IMR-90 (cell line): ENCODE measurements at places on chromosomes 11 and 22.

DNA sequence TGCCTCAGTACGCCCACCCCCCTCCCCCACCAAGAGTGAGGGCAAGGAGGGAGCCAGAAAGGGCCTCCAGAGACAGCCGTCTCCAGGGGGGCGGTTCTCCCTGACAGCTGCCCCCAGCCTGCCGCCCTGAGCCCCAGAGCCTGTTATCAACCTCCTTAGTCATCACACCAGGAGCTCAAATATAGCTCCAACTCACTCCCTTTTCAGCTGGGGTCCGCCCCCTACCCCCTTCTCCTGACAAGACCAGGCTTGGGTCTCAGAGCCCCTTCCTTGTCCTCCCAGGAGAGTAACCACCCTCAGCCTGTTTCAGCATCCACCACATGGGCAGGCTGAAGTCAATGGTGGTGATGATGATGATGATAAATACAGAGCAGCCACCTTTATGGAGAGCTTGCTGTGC, 2.5 kb upstream of the INPP5J start:
- DNase-seq: no peak

DNA sequence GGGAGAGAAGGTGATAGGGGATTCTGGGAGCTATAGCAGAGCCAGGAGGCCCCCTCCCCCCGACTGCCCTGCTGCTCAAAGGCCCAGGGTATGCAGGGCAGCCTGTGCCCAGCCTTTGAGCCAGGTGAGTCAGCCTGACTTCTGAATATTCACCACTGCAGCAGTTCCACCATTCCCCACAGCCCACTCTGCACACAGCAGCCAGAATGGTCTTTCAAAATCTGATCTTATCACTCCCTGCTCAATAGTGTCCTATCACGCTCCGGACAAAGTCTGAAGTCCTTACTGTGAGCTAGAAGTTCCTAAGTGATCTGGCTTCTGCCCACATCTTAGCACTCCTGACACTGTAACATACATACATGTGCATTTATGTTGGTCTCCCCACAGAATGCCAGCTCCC, 111.7 kb downstream of the BUD13 start:
- DNase-seq: no peak

GRCh38 chr22:42399315-42400271, 32.6 kb downstream of the NFAM1 start:
- no peak for DNase-seq

DNA sequence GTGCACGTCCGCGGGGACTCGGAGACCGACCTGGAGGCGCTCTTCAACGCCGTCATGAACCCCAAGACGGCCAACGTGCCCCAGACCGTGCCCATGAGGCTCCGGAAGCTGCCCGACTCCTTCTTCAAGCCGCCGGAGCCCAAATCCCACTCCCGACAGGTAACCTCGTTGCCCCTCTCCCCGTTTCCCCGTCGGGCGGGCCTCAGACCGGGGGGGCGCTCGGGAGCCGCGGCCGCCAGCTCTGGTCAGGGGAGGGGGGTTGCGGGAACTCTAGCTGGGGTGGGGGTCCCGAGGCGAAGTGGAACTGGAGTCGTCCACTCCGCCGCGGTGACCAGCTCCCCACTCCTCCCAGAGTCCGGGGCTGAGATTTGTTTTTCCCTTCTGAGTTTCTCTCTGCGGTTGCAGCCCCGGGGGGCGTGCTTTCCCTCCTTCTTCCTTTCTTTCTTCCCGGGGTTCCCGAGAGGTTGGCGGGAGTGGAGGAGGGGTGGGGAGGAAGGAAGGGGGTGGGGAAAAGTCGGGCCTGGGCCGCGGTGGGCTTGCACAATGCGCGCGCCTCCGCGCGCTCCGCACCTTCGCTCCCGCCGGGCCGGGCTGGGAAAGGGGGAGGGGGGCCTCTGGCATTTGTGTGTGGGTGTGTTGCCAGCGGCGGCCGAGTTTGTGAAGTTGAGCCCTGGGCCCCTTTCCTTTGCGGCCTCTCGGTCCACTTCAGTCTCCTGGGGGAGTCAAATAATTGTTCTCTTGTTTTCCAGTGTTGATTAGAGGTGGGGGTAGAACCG, 952 bp downstream of the YAP1 start:
- peak; percentile 81 for DNase-seq

- no peak for DNase-seq
These were observed 8.2 kb downstream of the SDF2L1 start for GRCh38 chr22:21650280-21650679.

DNA sequence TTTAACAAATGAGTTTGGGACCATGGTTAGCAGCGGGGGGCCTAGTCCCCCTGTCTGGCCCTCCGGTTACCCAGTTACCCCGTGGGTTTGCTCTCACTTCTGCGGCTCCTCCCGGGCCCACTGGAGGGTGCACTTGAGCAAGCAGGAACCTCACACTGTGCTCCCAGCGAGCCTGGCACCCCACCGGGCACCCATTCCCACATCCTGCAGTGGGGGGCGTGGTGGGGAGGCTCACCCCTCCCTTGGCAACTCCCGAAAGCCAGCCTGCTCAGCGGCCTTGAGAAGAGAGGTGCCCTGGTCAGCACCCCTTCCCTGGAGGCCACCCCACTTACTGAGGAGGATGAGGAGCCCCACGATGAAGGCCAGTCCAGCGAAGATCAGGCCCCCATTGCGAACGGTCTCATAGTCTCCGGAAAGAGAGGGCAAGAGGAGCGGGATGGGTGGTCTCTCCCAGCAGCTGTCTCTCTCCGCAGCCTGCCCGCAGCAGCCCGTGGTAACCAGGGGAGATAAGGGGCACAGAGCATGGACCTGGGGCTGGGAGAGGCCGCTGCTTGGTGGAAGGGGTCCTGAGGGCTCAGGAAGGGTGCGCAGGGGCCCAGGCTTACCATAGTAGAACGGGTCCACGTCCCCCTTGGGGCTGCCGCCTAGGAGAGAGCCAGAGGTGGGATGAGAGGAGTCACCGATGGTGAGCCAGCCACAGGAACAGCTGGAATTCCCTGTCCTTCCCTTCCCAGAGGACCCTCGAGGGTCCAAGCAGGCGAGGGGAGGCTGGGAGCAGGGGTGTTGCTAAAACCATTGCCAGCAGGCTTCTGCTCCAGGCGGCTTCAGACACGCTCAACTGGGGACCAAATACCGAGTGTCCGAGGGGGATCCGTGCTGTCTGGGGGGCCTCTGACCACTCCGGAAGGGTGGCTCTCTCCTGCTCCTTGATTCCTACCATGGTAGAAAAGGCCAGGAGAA, 2.2 kb downstream of the FXYD2 start:
- DNase-seq: no peak

GRCh38 chr11:94558468-94558867, 8.7 kb upstream of the PIWIL4 start:
- no peak for DNase-seq

DNA sequence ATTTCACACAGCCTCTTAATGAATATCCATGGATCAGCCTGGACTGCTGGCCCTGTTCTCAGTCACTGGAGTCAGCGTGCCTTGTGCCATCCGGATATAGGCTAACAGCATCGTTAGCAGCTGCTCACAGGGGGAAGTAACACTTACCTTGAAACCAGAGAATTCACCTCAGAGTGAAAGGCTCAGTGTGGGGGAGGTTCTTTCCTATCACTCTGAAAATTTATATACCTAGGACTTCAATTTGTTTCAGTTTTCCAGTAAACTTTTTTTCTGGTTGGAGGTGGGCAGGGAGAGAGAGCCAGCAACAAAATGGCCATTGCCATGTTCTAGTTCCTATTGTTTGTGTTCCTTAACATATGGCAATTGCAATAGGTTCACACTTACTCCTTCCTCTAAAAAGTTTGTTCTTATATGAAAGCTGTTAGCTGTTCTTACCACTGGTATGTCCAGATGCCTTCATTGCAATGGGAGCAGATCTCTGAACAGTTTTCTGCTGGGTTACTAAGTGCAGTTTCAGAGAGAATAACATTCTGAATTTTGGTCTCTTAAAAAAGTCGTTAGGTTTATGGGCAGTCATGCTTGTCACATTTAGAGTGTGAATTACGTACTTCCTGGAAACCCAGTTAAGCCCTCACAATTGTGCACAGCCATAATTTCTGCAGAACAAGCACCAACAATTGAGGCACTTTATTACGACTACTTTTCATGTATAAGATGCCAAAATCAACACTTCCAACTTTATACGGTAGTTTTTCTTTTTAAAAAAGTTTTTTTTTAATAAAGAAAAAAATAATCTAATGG, 247.6 kb downstream of the CADM1 start:
- no peak for DNase-seq

DNA sequence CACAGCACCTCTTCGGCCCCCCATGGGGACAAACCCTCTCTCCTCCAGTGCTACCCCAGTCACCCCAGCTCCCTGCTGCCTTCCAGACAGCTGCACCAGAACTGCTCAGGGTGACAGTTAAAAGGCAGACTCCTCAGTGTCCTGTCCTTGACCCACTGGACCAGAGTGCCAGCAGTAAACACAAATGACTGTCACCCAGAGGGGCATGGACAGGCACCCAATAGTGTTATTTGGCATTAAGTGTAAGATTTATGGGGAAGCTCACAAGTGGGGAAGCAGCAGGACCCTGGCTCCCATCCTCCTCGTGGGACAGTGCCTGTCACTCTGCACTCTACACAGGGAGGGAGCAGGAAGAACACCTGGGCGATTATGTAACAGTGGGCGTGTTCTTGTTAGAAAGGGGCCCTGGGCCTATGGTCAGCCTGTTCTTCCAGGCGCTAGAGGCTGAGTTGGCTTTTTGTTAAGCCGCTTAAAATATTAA, 5.0 kb downstream of the RPS19BP1 start:
- DNase-seq: peak; percentile 27

DNA sequence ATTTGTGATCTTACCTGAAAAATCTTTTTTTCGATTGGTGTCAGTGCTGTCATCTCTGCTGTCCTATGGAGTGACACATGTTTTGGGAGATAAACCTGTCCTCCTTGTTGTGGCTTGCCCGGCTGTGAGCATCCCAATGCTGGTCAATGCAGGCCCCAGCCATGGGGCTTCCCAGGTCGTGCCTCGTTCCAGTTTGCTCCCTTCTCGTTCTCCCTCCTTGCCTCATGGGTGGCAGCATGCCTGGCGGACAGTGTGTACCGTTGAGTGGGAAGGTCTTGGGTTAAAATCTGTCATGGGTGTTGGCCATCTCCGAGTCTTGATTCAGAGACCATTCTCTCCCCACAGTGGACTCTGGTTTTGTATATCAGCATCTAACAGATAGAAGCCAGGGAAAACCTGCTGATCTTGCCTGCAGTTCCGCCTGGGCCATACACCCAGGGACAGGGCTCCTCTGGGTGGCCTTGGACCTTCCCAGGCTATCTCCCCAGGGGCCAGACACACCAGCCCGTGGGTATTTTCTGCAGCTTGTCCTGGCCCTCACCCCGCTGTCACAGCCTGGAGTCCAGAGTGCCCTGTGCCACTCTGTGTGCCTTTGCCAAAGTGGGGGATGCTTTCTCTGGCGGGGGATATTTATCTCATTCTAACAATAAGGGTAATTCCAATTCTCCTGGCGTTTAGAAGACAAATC, 208.1 kb downstream of the TBC1D22A start:
- no peak for DNase-seq

DNA sequence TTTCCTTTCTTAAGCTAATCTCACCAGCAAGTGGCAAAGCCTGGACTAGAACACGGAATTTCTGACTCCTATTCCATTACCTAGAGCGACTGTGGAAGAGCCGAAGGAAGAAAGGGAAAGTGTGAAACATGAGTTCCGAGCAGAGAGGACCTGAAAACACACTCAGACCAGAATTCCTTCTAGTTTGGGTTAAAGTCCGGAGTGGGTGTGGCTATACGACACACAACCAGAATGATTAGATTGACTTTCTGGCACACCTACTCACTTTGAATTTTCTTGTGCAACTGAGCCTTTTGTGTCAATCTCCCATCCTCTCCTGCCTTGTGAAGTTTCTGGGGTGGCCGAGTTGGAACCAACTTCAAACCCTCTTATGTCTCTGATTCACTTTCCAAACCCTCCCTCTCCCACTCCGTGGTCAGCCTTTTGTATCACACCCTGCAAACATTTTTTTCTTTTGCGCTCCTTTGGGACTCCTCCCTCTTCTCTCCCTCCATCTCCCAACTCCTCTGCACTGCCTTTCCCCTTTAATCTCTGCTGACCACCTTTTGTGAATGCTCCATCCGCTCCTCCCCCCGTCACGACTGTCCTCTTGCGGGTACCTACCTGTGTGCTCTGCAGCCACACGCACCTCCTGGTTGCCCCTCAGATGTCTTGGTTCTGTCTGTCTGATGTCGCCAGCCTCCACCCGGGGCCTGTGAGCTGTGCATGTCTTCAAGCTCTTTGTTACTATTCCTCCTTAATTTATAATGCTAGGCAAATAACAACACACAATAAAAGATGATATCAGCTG, 86.3 kb upstream of the BLID start:
- peak; percentile 83 for DNase-seq

GRCh38 chr11:45606514-45607281, 58.7 kb downstream of the CHST1 start:
- no peak for DNase-seq

DNA sequence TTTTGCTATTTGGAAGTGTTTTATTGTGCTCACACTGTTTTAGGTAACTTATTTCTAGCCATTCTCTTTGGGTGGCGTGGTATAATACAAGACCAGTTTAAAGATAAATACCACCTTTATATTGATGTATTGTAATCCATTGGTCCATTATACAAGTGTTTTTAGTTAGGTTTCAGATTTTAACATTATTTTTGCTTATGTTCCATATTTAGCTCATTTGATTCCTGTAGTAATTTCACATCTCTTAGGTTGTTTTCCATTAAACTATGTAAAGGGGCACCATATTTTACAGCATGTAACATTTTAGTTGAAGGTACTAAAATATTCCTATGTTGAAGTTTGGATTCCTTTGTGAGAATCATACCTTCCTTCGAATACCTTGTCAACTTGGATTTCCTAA, 20.1 kb downstream of the EED start:
- DNase-seq: no peak
